Placental pericyte (primary cell): ENCODE measurements at places on chromosomes 1 and 21. TPM values are rescaled to one million over a fixed set of nuclear protein-coding genes. Genes with fewer than 3 reads are reported as not detected.

The MTARC2 gene
- 2.4 and 6.8 TPM in 2 replicates for total RNA-seq

The MR1 gene
- total RNA-seq, result 4.9 and 9.0 TPM in 2 replicates

The FOXO6 gene
- total RNA-seq, result not detected in 2 replicates

The NKAIN1 gene
- total RNA-seq, result 1.4 TPM in 1 of 2 replicates, not detected in the other

The RNF2 gene
- total RNA-seq, result 31.1 and 36.7 TPM in 2 replicates

The REN gene
- total RNA-seq, result 0.29 and 0.66 TPM in 2 replicates

The MNDA gene
- total RNA-seq, result not detected in 2 replicates

The LORICRIN gene
- total RNA-seq, result not detected in 2 replicates

The OBSCN gene
- 6.2 and 14.7 TPM in 2 replicates for total RNA-seq
